MG63 (cell line): ENCODE measurements at places on chromosomes 5 and 9.

DNA sequence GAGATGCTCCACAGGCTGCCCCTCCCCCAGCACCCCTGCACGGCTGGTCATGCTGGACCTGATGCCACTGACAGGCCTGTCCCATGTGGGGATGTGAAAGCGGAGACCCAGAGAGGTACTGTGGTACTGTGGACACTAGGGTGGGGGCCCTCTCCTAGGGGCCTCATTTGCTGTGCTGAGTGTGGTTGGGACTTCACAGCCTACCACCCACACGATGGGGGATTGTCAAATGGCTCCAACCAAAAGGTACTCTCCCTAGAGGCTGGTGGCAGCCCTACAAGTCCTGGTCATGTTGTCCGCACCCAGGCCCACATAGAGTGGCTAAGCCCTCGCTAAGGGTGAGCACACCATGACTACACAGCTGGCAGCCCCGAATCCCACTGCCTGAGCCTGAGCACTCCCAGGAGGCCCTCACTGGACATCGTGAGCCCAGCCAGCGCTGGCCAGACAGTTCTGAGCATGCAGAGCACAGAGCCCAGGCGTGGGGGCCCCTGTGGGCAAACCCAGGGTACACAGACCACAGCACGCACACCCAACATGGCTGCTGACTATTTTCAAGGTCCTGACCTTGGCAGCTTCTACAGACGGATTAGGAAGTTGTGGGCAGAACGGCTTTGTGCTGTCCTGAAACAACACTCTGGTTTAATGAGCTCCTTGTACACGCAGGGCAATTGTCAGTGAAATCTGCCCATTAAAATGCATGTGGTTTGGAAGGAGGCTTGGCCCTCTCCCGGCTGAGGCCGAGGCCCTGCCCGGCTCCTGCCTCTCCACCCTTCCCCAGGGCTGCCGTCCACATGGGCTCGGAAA, 214.1 kb downstream of the HSPA4 start:
- no peak for DNase-seq

GRCh38 chr5:14560091-14560595, 21.4 kb upstream of the OTULINL start:
- DNase-seq = no peak

DNA sequence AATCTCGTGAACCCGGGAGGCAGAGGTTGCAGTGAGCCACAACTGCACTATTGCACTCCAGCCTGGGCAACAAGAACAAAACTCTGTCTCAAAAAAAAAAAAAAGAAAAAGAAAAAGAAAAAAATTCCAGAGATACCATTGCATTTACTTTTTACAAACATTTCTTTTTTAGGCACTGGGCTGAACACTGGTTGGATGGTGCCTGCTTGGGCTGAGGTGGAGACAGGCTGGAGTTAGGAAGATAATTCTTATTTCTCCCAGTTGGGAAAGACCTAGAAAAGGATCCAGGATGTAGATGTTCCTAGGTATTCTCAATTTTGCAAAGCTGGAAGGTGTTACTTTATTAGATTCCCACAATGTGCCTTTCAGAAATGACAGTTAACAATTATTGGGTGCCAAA, 49.9 kb upstream of the JMY start:
- DNase-seq = no peak

DNA sequence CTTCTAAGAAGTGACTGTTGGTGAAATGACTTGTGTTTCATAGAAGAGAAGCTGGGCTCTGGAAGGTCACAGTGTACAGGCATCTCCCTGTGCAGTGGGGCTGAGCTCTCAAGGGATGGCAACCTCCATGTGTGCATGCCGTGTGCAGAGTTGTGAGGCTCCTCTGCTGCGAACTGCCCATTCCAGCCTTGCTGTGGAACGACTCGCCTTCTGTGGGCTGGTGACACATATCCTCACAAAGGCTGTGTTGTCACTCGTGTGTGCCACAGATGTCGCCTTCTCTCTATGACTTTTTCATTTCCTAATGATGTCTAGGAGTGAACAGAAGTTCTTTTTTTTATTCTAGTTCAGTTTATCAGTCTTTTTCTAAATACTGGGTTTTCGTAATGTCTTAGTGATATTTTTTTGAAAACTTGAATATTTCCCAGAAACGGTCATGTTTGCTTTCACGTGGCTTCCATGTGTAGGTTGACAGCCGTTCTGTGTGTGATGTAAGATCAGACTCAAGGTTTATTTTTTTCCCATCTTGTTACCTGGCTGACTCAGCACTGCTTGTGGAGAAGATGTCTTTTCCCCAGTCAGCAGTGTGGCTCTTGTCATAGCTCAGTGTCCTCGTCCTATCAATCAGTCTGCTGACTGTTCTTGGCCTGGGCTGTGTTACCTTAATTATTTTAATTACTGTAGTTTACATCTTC, 57.3 kb upstream of the CACNA1B start:
- DNase-seq = no peak
